Psoas muscle (tissue), 8 donors: ENCODE measurements at places on chromosomes 6 and 20.

DNA sequence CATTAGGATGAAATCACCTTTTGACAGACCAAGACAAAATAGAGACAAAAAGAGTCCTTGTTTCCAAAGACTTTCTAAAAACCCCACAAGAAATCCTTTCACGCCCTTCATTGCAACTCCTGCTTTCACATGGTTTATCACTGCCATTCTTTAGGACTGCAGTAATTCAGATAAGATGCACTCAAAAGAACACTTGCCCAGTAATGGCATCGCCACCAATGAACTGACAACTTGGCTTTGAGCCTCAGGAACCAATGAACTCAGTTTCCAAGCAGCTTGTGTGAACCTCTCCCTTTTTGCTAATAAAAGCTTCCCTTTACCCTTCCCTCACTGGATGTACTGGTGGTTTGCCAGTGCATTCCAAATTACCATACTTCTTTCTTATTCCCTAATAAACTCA, 21.8 kb downstream of the OSTM1 start:
- no peak for DNase-seq
- H3K36me3 ChIP-seq: peaks cover 51% of the 10 kb centered on the region
- no peak overlapping the region for H3K4me3 ChIP-seq
- no peaks in the 10 kb centered on the region for H3K27me3 ChIP-seq
- H3K27ac ChIP-seq: no peak overlapping the region

- no peaks in the 10 kb centered on the region for H3K4me1 ChIP-seq
- H3K4me3 ChIP-seq: no peak overlapping the region
- no peaks in the 10 kb centered on the region for H3K36me3 ChIP-seq
- no peak overlapping the region for H3K27ac ChIP-seq
Observed at GRCh38 chr20:20896606-20897005, 184.2 kb upstream of the RALGAPA2 start.

DNA sequence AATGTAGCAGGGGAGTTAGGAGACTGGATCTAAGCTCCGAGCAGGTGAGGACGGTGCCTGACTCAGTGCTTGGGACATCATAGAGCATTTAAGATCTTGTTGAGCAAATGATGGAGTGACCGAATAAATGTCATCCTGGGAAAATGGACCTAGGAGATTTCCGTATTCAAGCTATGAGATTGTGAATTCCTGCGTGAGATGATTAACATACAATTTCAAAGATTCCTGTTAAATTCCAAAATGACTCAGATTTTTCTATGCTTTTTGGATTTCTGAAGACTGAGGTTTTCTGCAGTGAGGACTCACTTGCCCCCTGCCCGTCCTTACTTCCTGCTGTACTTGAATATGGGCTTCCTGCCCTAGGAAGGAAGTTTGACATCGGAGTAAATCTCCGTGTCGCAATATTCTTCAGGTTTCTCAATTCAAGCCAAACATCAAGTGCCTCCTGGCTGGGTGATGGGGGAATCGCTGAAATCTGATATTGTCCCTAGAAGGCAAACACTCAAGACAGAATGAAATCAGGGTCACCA, 5.2 kb downstream of the SYTL3 start:
- H3K36me3 ChIP-seq: no peaks in the 10 kb centered on the region
- DNase-seq: no peak
- H3K27me3 ChIP-seq: no peaks in the 10 kb centered on the region

- no peaks in the 10 kb centered on the region for H3K36me3 ChIP-seq
- DNase-seq: no peak
- no peak overlapping the region for H3K27ac ChIP-seq
- H3K4me3 ChIP-seq: no peak overlapping the region
- H3K4me1 ChIP-seq: no peaks in the 10 kb centered on the region
Observed at GRCh38 chr6:169384291-169384690, 130.6 kb upstream of the THBS2 start.

- no peaks in the 10 kb centered on the region for H3K4me1 ChIP-seq
- H3K4me3 ChIP-seq: no peak overlapping the region
- no peaks in the 10 kb centered on the region for H3K27me3 ChIP-seq
- DNase-seq: no peak
- H3K27ac ChIP-seq: no peak overlapping the region
- H3K36me3 ChIP-seq: no peaks in the 10 kb centered on the region
Observed at GRCh38 chr6:100184473-100184872, 190.4 kb upstream of the MCHR2 start.

DNA sequence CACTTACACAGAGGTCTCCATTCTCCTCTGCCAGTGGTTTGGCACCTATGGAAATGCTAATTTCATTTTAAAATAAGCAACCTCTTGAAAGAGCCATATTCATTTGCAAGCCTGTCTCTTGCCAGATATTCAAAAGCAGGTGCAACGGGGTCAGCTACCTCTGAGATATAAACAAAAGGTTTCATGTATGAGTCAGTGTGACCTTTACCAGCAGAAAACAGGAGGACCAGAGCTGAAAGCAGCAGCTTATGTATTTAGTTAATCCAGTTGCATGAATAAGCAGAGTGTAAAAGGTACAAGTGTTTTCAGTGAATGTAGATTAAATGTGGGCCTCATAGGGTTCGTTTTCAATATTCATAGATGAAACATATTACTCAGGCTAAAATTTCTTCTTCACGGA, 56.0 kb downstream of the TENT5A start:
- no peaks in the 10 kb centered on the region for H3K27me3 ChIP-seq
- no peak overlapping the region for H3K27ac ChIP-seq
- H3K4me1 ChIP-seq: peaks cover 12% of the 10 kb centered on the region
- DNase-seq: no peak

GRCh38 chr6:1297746-1298145, 14.2 kb upstream of the FOXQ1 start:
- H3K36me3 ChIP-seq: no peaks in the 10 kb centered on the region
- no peak overlapping the region for H3K27ac ChIP-seq
- no peak overlapping the region for H3K4me3 ChIP-seq
- DNase-seq: no peak

- no peak overlapping the region for H3K27ac ChIP-seq
- H3K4me1 ChIP-seq: no peaks in the 10 kb centered on the region
- H3K4me3 ChIP-seq: no peak overlapping the region
- no peak for DNase-seq
- peaks cover 2% of the 10 kb centered on the region for H3K27me3 ChIP-seq
Observed at GRCh38 chr20:60950561-60950960, 301.5 kb upstream of the CDH4 start.

- H3K36me3 ChIP-seq: no peaks in the 10 kb centered on the region
- no peak overlapping the region for H3K4me3 ChIP-seq
- DNase-seq: no peak
- H3K27ac ChIP-seq: no peak overlapping the region
Observed at GRCh38 chr20:37274851-37275524, 13.4 kb upstream of the GHRH start.

GRCh38 chr20:53970232-53970631, 100.2 kb downstream of the BCAS1 start:
- H3K27ac ChIP-seq: no peak overlapping the region
- H3K36me3 ChIP-seq: no peaks in the 10 kb centered on the region
- H3K4me3 ChIP-seq: no peak overlapping the region

DNA sequence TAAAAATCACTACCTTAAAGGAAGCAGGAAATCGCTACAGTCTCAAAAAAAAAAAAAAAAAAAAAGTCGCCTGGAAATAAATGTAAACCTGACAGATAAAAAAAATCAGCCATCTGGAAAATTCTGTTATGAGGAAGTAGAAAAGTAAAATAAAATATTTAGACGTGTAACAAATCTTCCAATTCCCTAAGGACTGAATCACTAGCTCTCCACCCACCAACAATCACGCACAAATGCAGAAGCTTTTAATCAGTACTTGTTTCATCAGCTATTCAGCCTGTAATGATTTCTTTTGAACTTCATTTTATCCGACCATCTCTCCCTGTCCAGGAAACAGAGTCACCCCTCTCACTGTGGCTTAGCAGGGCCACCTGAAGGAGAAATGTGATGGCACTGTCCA, 59.0 kb downstream of the SLC23A2 start:
- peaks cover under 1% of the 10 kb centered on the region for H3K4me1 ChIP-seq
- no peaks in the 10 kb centered on the region for H3K36me3 ChIP-seq
- H3K4me3 ChIP-seq: no peak overlapping the region
- H3K27ac ChIP-seq: no peak overlapping the region
- no peaks in the 10 kb centered on the region for H3K27me3 ChIP-seq
